GM12878 (cell line): ENCODE measurements at places on chromosomes 4 and X. TPM values are rescaled to one million over a fixed set of nuclear protein-coding genes. Genes with fewer than 3 reads are reported as not detected.

DNA sequence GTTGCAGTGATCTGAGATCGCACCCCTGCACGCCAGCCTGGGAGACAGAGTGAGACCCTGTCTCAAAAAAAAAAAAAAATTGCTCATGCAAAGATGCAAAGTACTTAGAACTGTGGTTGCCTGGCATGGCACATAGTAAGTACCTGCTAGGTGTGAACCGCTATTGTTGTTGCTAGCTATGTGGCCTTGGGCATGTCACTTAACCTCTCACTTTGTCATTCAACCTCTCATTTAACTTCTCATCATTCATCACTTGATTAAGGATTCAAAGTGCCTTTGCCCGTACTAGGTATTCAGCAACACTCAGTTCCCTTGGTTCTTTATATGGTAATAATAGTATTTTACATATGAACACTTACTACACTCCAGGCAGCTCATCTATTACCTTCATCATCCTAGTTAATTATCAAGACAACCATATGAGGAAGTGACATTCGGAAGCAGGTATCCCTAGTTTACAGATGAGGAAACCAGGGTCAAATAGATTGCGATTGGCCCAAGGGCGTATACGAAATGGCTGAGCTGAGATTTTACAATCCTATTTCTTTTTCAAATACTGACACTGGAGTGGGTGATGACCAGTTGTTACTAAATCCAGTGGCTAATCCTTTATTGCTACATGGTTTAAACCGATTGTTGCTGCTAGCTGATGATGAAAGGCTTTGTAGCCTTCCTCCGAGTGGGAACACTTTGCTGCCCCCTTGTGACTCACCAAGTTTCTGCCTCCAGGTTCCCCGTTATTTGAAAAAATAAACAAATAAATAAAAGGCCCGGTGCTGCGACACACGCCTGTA, 28.8 kb upstream of the SOWAHD start:
- no peaks in the 10 kb centered on the region for H3K4me1 ChIP-seq
- no peaks in the 10 kb centered on the region for H3K36me3 ChIP-seq
- H3K27ac ChIP-seq = no peak overlapping the region
- peak; percentile 31 for DNase-seq

DNA sequence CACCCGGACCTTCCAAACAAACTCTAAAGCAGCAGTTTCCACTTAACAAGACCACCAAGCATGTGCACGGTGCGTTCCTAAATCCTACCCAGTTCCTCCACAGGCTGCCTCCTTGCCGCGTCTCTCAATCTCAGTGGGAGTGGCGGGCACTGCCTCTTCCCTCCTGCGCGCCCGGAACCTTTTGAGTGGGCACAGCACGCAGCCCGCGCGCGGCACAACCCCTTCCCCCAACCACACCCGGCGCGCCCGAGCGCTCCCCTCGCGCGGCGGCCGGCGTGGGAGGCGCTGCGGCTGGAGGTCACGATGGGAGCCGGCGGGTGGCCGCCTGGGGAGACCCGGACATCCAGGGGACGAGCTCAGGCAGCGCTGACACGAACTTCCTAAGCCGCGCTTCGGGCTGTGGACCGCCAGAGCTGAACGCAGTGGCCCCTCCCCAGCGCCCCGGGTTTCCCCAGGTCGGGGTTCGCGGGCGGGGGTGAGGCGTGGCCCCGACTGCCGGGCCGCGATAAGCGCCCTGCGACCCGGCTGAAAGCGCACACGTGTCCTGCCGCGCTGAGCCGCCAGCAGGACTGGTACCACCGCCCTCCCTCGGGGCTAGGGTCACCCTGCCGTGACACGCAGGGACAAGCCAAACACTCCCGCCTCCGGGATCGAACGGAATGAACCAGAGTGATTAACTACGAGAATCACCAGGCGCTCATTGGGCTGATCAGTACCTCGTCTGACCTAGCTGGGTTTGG, at the start of gene ABCG2:
TSS of gene ABCG2 (minus strand) at position 151 of the 740 bp plus-strand sequence. CDS start 18,644 bp downstream, outside the sequence.
- no peak for DNase-seq
- no peaks in the 10 kb centered on the region for H3K36me3 ChIP-seq
- peak within 1 kb of the TSS; percentile 61 for H3K4me3 ChIP-seq
- peaks cover 5% of the 10 kb centered on the region for H3K27me3 ChIP-seq
- H3K27ac ChIP-seq = no peak within 1 kb of the TSS

GRCh38 chrX:13059637-13060499, 15.4 kb upstream of the FAM9C start:
- no peak overlapping the region for H3K4me3 ChIP-seq
- H3K36me3 ChIP-seq = no peaks in the 10 kb centered on the region; the same call in 1 of the 2 replicates
- no peak for DNase-seq
- H3K27me3 ChIP-seq = no peaks in the 10 kb centered on the region
- H3K27ac ChIP-seq = no peak overlapping the region

- no peaks in the 10 kb centered on the region for H3K27me3 ChIP-seq
- H3K36me3 ChIP-seq = no peaks in the 10 kb centered on the region; the same call in 1 of the 2 replicates
- H3K27ac ChIP-seq = no peak overlapping the region
- DNase-seq = no peak
- H3K4me1 ChIP-seq = no peaks in the 10 kb centered on the region
Measured at GRCh38 chr4:174318829-174319764, 35.4 kb downstream of the CEP44 start.

DNA sequence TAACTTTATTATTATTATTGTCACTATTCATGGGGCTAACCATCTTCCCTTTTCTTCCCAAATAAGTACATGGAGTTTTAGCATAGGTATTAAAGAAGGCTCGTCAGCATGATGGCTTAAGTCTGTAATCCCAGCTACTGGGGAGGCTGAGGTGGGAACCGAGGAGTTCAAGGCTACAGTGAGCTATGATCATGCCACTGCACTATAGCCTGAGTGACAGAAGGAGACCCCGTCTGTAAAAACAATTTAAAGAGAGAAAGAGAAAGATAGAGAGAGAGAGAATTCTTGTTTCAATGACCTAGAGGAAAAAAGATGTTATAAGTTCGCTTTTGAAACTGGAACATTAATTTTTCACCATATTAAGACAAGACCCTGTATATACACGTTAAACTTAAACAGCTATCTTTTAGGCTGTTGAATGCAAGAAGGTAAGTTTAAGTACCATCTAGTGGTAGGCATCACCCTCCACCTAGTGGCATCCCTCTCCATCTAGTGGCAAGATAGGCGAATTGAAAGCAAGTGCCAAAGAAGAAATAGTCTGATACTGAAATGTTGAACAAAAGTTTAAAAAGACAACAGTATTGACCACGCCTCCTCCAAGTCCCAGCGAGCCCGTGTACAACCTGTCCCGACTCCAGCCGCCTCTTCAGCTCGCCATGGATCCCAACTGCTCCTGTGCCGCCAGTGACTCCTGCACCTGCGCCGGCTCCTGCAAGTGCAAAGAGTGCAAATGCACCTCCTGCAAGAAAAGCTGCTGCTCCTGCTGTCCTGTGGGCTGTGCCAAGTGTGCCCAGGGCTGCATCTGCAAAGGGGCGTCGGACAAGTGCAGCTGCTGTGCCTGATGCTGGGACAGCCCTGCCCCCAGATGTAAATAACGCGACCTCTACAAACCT, 26.0 kb upstream of the YTHDC1 start:
- no peaks in the 10 kb centered on the region for H3K27me3 ChIP-seq
- no peak overlapping the region for H3K4me3 ChIP-seq
- DNase-seq = no peak
- no peaks in the 10 kb centered on the region for H3K36me3 ChIP-seq
- no peaks in the 10 kb centered on the region for H3K4me1 ChIP-seq

- no peaks in the 10 kb centered on the region for H3K27me3 ChIP-seq
- H3K27ac ChIP-seq = no peak overlapping the region
Measured at GRCh38 chr4:47075919-47076318, 44.6 kb downstream of the GABRB1 start.

DNA sequence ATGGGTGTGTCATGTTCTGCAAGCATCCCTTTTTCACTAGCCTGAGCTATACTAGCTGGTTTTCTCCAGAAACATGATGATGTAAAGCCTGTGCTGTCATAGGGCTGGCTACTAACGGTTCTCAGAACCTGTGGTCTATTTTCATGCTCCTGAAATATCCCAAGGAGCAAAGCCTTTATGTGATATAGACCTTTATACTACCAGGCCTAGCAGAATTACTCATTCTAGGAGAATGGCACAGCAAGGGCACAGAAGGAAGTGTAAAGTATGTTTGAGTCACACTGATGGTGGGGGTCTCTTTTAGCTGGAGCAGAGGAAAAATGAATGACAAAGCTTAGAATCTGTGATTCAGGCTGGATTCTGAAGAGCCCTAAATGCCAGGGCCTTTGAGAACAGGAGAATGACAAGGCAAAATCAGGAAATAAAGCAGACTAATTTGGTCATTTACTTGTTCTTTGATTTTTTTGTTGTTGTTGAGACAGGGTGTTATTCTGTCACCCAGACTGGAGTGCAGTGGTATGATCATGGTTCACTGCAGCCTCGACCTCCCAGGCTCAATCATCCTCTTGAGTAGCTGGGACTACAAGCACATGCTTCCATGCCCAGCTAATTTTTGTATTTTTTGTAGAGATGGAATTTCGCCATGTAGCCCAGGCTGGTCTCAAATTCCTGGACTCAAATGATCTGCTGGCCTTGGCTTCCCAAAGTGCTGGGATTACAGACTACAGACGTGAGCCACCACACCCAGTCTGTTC, 11.8 kb downstream of the TCEAL1 start:
- H3K4me1 ChIP-seq = no peaks in the 10 kb centered on the region
- no peaks in the 10 kb centered on the region; the same call in 1 of the 2 replicates for H3K27me3 ChIP-seq
- DNase-seq = no peak
- H3K27ac ChIP-seq = no peak overlapping the region

GRCh38 chr4:2929469-2929868, 33.7 kb downstream of the NOP14 start:
- H3K36me3 ChIP-seq = peaks cover 28% of the 10 kb centered on the region
- H3K4me3 ChIP-seq = no peak overlapping the region
- no peak overlapping the region for H3K27ac ChIP-seq
- peaks cover 18% of the 10 kb centered on the region for H3K4me1 ChIP-seq

GRCh38 chr4:118904935-118905334, 16.3 kb downstream of the SYNPO2 start:
- no peaks in the 10 kb centered on the region for H3K27me3 ChIP-seq
- H3K36me3 ChIP-seq = no peaks in the 10 kb centered on the region
- H3K4me3 ChIP-seq = no peak overlapping the region
- H3K27ac ChIP-seq = no peak overlapping the region
- H3K4me1 ChIP-seq = no peaks in the 10 kb centered on the region

DNA sequence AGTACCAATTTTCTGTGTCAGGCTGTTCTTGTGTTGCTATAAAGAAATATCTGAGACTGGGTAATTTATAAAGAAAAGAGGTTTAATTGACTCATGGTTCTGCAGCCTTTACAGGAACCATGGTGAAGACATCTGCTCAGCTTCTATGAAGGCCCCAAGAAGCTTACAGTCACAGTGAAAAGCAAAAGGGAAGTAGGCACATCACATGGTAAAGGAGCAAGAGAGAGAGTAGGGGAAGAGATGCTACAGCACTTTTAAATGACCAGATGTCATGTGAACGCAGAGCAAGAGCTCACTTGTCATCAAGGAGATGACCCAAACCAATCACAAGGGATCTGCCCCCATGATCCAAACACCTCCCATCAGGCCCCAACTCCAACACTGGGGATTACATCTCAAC, 174.3 kb downstream of the ATP10D start:
- H3K27ac ChIP-seq = no peak overlapping the region
- no peak overlapping the region for H3K4me3 ChIP-seq
- H3K36me3 ChIP-seq = no peaks in the 10 kb centered on the region
- H3K4me1 ChIP-seq = no peaks in the 10 kb centered on the region
- no peak for DNase-seq

DNA sequence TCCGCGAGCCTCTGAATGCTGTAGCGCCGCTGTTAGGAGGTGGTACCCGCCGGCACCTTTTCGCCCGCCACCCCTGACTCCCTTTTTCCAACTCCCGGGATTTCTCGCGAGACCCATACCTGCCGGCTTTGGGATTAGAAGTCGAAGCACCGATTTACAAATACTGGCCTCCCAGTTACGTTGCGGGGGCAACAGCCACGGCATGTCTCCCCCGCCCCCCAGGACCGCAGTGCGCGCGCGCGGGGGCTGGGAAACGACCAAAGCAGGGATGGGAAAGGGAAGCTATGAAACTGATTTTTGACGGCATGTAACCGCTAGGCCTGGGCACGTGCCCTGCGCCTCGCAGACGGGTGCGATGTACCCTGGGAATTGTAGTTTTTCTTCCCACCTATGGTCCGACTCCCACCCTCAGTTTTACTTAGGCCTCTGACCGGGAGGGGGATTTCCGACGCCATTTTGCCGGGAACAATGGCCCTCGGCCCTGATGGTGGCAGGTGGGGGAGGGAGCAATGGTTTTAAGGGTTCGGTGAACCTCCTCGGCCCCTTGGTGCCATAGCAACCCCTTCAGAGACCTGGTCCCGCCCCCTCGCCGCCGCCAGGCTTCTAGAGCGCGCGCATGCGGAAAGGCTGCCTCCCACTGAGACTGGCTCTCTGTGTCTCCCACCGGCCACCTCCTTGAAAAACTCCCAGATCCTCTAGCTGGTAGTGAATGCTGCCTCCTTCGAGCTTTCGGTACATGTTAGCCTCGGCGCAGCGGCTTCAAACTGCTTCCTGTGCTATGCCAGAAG, 772 bp upstream of the WNK3 start:
- no peak overlapping the region for H3K27ac ChIP-seq
- no peak for DNase-seq
- H3K4me3 ChIP-seq = peak overlapping the region; percentile 50; the same call in 1 of the 2 replicates
- H3K27me3 ChIP-seq = no peaks in the 10 kb centered on the region

GRCh38 chr4:93132631-93133030, 695.9 kb upstream of the ATOH1 start:
- H3K36me3 ChIP-seq = no peaks in the 10 kb centered on the region
- no peaks in the 10 kb centered on the region for H3K4me1 ChIP-seq
- no peak overlapping the region for H3K27ac ChIP-seq
- no peaks in the 10 kb centered on the region for H3K27me3 ChIP-seq
- DNase-seq = no peak

GRCh38 chr4:110071466-110071865, 126.9 kb downstream of the ELOVL6 start:
- H3K36me3 ChIP-seq = no peaks in the 10 kb centered on the region; the same call in 1 of the 2 replicates
- no peak for DNase-seq
- H3K4me1 ChIP-seq = no peaks in the 10 kb centered on the region
- no peak overlapping the region for H3K27ac ChIP-seq
- no peak overlapping the region for H3K4me3 ChIP-seq

DNA sequence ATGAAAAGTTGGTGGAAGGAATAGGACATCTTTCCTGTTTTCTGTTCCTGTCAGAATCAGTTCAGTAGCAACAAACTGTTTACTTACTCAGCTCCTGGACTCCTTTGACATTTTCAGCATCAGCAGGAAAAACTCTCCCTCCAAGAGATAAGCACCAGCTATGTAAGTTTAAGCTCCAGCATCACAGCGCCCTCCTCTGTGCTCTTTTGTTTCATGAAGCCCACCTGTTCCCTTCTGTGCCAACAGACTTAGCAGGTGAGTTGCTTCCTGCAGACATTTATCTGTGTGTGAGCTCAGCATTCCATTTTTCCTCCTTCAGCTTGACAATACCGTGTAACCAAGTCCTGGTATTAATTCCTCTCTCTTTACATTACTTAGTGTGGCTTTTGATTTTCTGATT, 644.1 kb upstream of the AGA start:
- DNase-seq = no peak
- no peaks in the 10 kb centered on the region for H3K36me3 ChIP-seq
- H3K4me1 ChIP-seq = no peaks in the 10 kb centered on the region
- H3K27ac ChIP-seq = no peak overlapping the region
- H3K27me3 ChIP-seq = no peaks in the 10 kb centered on the region

The ALAS2 gene
- not detected in 2 replicates for polyA plus RNA-seq

The ARHGAP24 gene
- 0.29 and 0.35 TPM in 2 replicates for polyA plus RNA-seq

The TMEM31 gene
- polyA plus RNA-seq = not detected in 2 replicates

The PLAC1 gene
- polyA plus RNA-seq = not detected in 2 replicates

The MAMLD1 gene
- not detected in 2 replicates for polyA plus RNA-seq
